Fibroblast of the aortic adventitia (primary cell): ENCODE measurements at places on chromosomes 11 and 22.
A peak's percentile ranks its signal among the peaks of the same experiment; 100 is the strongest.

DNA sequence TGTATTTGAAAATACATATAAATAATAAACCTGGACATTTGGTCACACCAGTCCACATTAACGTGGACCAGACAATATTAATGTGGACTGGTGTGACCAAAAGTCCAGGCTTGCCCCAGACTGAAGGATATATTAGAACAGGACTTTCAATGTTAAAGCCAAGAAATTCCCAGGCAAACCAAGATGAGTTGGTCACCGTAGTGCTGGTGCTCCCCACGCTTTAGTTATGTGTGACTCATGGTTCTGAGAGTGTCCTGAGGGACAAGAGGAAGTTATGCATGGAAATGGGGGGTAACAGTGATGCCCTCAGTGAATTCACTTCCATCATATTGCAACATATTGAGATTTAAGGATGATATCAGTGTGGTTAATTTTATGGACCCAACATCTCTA is 31.4 kb downstream of the POU2AF1 start:
- peak; percentile 46 for DNase-seq

DNA sequence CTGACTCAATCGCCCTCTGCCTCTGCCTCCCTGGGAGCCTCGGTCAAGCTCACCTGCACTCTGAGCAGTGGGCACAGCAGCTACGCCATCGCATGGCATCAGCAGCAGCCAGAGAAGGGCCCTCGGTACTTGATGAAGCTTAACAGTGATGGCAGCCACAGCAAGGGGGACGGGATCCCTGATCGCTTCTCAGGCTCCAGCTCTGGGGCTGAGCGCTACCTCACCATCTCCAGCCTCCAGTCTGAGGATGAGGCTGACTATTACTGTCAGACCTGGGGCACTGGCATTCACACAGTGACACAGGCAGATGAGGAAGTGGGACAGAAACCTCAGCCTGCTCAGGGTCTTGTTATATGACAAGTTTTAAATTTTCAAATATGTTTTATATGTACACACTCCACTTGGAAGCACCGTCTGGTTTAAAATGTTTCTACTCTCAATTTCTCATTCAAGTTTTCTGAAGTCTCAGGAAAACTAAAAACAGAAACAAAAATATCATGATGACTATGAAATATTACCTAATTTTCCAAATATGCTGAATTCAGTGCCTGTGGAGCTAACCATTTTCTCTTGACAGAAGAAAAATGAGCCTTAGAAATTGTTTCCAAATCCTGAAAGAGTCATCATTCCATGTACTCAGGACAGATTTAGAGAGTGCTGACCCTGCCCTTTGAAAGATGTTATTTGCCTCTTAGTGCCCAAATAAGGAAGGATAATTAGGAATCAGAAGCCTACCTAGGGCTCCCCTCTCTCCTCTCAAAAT is 48.8 kb upstream of the TOP3B start:
- DNase-seq = peak; percentile 50

GRCh38 chr11:134668796-134669195 is 256.8 kb upstream of the B3GAT1 start:
- no peak for DNase-seq

DNA sequence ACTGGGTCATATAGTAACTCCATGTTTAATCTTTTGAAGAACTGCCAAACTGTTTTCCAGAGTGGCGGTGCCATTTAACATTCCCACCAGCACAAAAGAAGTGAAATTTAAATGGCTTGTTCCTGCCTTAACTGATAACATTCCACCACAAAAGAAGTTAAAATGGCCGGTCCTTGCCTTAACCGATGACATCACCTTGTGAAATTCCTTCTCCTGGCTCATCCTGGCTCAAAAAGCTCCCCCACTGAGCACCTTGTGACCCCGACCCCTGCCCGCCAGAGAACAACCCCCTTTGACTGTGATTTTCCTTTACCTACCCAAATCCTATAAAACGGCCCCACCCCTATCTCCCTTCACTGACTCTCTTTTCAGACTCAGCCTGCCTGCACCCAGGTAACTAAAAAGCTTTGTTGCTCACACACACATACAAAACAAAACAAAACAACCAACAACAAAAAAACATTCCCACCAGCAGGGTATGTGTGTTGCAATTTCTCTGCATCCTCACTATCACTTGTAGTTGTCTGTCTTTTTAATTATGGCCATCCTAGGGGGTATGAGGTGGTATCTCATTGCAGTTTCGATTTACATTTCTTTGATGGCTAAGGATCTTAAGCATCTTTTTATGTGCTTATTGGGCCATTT is 109.0 kb downstream of the FAR1 start:
- no peak for DNase-seq

GRCh38 chr22:49554741-49555140 is 272.9 kb downstream of the BRD1 start:
- DNase-seq = no peak

DNA sequence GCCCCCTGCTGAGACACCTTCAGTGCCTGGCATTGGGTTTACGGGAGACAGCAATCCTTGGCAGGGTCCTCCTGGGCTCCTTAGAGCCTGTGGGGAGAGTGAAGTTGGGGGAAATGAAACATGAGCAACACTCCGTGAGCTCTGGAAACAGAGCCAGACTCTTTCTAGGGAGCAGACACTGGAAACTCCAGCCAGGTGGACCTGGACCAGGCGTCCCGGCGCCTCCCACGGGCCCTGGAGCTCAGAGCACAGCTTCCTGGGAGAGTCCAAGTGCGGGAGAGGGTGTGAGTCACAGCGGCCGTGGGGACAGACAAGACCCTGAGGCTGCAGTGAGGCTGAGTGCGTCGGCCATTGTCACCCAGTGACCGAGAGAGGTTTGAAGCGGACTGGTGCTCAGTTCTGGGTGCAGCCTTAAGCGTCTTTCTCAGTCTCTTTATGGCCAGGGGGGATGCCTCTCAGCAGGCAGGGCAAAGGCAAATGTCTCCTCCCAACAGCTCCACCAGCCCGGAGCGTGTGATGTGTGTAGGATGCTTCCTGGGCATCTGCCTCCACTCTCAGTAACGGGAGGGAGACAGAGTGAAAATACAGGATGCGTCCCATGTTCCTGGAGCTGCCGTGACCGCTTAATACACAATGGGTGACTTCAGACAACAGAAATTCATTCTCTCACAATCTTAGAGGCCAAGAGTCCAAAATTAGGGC is 399.2 kb downstream of the SHANK2 start:
- DNase-seq = no peak

DNA sequence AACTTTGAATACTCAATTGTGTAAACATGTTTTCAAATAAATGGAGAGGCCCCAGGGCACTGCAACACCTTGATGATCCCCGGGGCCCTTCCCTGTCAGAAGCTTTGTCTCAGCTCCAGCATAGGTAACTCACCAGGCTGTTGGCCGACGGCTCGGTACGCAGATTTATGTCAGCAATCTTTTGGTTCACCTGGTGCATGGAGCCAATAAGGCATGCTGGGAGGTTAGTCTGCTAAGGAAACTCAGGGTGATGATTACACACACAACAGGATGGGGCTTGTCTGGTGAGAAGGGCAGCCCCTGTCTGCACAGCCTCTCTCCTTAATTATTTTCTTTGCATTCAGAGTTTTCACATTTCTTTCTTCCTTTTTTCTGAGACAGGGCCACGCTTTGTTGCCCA is 10.8 kb downstream of the FAM227A start:
- no peak for DNase-seq

- DNase-seq = no peak
Measured at GRCh38 chr11:77359481-77359880, 58.0 kb upstream of the GDPD4 start.

GRCh38 chr11:36779791-36780190 is 181.8 kb upstream of the RAG2 start:
- DNase-seq = no peak

GRCh38 chr11:70845591-70846041 is 406.8 kb downstream of the SHANK2 start:
- no peak for DNase-seq

- DNase-seq = no peak
Measured at GRCh38 chr22:33555814-33556522, 364.3 kb downstream of the LARGE1 start.

DNA sequence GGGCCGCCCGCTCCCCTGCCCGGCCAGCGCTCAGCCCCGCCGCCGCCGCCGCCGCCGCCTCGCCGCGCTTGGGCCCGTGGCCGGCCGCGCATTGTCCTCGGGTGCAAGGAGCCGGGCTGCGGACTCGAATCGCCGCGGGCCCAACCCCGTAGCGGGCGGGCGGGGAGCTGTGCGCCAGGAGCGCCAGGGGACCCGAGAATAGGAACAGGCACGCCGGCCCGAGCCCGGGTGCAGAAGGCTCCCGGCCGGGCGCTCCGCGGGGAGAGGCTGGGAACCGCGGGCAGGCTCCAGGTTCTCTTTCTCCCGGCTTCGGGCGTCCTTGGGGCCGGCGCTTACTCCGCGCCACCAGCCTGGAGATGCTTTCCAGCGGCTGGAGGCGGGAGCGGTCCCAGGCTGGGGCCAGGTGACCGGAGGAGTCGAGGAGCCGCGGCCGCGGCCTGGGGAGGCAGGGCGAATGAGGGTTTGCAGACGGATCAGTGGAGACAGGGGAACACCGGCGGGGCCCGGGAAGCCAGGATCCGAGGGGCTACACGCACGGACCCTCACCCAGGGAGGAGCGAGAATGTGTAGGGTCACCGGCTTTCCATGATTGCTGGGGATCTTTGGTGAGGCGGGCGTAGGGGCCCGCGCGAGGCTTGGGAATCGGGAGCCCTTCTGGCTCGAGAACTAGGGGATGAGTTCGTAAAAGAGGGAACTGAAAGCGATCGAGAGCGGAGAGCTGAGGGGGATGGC is 726 bp downstream of the PKNOX2 start:
- peak; percentile 50 for DNase-seq

DNA sequence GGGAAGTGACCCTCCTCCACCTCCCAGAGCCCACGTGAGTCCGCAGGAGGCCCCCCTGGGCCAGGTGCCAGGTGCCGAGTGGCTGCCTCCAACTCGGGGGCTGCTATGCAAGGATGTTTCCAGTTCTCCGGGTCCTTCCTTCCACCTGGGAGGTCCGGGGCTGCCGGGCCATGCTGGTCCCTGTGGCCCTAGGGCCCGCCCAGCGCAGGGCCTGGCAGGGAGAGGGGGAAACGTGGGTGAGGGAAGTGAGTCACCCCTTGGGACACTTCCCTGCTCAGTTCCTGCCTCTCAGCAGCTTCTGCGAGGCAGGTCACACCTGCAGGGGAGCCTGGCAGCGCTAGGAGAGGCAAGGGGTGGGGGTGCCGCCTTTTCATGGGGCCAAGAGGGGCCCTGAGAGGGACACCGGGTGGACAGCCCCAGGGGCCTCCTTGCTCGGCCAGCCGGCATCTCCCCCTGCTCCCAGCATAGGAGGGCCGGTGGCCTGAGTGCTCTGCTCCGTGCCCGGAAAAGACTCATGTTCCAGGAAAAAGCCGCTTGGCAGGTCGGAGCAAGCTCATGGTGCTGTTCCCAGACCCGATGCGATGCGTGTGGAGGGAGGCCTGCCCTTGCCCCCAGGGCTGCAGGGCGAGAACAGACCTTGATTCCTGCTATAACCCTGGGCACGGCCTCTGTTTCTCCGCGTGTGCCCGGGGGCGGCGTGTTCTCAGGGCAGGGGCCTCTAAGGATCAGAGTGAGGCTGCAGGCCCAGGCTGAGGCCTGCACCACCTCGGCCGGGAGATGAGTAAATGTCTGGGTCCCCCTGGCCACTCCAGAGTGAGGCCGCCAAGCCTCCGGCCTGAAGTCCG is 30.3 kb upstream of the WNT7B start:
- peak; percentile 81 for DNase-seq

- DNase-seq = peak; percentile 61
Measured at GRCh38 chr11:11020747-11021149, 162.9 kb upstream of the ZBED5 start.

DNA sequence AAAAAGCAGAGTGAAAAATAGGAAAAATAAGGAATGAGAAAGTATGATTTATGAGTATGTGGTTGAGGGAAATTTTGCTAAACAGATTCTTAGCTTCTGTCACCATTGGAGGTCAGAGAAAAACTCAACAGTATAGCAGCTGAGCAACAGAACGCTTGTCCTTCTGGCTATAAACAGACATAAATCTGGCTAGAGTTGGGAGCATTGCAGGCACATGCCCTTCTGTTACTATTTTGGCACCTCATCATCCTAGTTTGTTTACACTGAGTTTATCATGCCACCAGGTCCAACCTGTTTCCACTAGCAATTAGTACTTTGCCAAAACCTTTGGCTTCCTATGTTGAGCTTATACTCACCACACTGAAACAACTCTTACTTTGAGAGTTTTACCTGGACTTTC is 6.9 kb downstream of the UBE4A start:
- DNase-seq = no peak

GRCh38 chr11:35247428-35247827 is 108.5 kb downstream of the CD44 start:
- no peak for DNase-seq

- no peak for DNase-seq
Measured at GRCh38 chr11:2791139-2791520, 91.3 kb upstream of the KCNQ1OT1 start.

DNA sequence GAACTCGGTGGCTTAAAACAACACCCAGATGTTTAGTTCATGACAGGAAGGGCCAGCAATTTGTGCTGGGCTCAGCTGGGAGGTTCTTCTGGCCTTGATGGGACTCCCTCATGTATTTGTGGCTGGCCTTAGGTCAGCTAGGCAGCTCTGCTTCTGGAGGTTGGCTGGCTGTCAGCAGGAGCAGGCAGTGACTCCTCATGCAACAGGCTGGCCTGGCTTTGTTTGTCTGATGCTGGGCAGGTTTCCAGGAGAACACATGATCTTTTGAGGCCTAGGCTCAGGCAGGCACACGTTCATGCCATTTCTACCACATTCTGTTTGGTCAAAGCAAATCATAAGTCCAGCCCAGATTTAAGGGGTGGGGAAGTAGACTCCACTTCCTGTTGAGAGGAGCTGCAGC is 571.2 kb downstream of the TBC1D22A start:
- peak; percentile 72 for DNase-seq
